ENCODE measurements at places on chromosomes 2 and 18.

DNA sequence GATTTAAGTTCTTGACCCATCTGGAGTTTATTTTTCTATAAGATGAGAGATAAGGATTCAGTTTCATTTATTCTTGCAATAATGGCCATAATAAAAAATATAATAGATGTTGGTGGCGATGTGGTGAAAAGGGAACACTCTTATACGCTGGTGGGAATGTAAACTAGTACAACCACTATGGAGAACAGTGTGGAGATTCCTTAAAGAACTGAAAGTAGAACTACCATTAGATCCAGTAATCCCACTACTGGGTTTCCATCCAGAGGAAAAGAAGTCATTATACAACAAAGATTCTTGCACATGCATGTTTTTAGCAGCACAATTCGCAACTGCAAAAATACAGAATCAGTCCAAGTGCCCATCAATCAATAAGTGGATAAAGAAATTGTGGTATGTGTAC, 1040.5 kb upstream of the GYPC start:
- DNase-seq = no peak

DNA sequence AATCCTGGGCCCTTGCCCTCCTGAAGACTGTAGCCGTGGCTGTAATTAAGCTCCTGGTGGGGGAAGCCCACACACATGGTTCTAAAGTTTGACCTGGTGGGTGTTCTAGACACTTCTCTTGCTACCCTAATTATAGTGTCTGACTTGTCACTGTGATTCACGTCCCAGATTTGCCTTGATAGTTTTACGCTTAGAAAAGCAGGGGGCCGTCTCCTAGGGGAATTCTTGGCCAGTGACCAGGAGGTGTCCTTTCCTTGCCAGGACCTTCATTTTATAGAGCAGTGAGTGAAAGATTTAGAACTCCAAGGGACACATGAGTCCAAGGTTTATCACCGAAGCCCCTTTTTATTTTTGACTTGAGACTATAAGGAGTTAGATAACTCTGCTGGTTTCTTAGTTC, 9.0 kb downstream of the TMEM214 start:
- DNase-seq = no peak

GRCh38 chr18:3903337-3903736, 453.4 kb downstream of the TGIF1 start:
- DNase-seq = no peak

- DNase-seq = no peak
These were observed 50.4 kb downstream of the EML6 start for GRCh38 chr2:54773838-54774237.

DNA sequence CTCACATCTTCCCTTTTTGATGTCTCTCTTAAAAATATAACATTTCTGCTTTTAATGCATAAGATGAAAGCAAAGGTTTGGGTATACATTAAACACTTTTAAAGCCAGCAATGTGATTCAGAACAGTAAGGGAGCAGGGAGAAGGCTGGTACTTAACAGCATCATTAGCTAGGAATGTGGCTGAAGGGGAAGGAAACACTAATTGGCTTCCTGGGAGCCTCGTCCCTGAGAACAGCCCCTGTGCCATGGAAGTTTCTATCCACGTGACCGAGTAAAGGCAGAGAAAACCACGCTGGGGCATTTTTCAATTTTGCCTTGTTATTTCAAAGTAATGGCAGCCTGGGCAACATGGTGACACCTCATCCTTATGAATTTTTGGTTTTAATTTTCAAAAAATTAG, 109.2 kb upstream of the GPC1 start:
- no peak for DNase-seq

DNA sequence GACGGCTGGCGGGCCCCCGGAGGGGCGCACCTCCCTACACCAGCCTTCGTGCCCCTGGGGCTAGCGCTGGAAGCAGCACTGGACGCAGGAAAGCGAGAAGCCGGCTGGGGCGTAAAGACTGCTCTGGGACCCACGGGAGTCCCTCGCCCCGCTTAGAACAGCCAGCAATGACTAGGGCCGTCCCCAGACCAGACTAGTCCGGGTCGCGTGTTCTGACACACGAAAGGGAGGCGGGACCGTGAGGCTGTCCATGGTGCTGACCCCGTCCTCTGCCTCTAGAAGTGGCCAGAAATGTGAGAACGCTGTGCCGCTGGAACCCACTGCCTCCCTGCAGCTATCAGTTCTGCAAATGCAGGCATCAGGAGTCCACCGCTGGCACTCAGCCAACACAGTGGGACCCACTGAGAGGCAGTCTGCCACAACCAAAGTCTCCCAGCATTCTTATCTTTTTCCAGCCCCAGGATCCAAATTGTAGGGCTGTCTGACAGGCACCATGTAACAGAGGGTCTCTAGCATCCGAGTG, at the start of gene UCN:
UCN (minus strand) TSS at position 87 of the 523 bp plus-strand sequence. CDS start 550 bp downstream, outside the sequence.
- DNase-seq = no peak

GRCh38 chr18:32717126-32717525, 55.7 kb downstream of the KLHL14 start:
- no peak for DNase-seq

DNA sequence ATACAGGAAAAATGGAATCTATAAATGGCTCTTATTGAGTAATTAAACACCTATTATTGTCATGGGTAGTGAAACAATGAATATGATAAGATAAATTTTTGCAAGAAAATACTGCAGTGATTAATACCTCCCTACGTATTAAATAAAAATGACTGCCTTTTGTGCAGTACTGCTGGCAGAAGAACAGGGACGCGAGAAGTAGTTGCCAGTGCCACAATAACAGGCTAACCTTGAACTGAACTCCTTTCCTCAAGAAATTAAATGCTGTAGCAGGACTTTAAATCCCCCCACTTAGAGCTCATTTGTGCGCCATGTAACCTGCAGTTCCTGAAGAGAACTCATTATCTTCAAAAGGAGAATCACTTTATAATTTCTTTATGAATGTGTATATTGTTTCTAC, 24.6 kb downstream of the FIGN start:
- DNase-seq = no peak

All from NCI-H1092 (cell line).